Activated CD8-positive, alpha-beta memory T cell treated with anti-CD3 and anti-CD28 coated beads for 1 hour (primary cell): ENCODE measurements at places on chromosomes 12 and 14.
A peak's percentile ranks its signal among the peaks of the same experiment; 100 is the strongest.

GRCh38 chr14:50039734-50040400 is 76.5 kb downstream of the VCPKMT start:
- no peak for DNase-seq

GRCh38 chr14:45270031-45270430 is 17.0 kb upstream of the MIS18BP1 start:
- DNase-seq, result no peak

DNA sequence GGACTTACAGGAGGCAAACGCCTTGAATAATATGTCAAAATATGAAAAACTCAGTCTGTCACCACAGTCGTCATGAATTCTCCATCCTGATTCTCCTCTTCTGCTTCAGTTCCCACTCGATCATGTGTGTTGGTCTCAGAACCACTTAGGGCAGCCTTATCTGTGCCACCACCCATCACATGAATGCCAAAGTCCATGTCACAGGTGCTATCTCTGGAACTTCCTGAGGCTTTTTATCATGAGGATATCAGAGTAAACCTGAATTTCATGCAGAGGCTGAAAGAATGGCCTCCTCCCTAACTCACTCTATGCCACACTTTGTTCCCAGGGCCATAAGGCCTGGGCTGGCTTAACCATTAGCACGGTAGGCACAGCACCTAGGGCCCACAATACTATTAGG is 28.8 kb upstream of the MAP3K9 start:
- DNase-seq, result no peak

DNA sequence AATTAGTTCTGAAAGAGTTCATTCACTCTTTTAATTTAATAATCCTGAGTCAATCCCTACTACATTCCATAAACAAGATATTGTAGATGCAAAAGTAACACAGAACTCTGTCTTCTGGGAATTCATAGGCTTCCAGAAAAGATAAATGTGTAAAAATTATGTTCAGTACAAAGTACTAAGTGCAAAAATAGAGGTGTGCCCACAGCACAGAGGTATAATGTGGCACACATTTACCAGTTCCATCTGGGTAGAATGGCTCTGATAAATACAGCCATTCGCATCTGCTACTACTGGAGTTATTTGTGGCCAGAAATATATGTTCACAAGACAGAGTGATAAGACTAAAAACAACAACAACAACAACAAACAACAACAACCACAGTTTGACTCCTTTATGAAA is 111.6 kb upstream of the PTPRB start:
- DNase-seq, result no peak

DNA sequence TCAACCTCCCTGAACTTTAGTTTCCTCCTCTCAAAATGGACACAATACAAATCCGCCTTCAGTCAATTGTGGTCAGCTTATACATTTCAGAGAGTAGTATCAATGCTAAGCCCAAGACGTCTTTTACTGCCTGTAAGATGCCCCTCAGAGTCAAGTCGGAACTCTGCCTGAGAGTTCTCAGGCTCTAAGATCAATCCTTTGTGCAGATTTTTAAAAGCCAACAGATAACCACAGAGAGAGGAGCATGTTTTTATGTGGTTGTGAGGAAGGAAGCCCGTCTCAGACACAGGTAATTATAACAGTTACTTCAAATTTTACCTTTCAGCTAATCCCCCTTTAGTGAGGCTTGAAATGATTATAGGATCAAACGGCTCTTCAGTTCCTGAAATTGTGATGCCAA is 91.6 kb downstream of the HELB start:
- DNase-seq, result no peak

- DNase-seq, result no peak
Measured at GRCh38 chr12:63508543-63508942, 159.8 kb downstream of the DPY19L2 start.

DNA sequence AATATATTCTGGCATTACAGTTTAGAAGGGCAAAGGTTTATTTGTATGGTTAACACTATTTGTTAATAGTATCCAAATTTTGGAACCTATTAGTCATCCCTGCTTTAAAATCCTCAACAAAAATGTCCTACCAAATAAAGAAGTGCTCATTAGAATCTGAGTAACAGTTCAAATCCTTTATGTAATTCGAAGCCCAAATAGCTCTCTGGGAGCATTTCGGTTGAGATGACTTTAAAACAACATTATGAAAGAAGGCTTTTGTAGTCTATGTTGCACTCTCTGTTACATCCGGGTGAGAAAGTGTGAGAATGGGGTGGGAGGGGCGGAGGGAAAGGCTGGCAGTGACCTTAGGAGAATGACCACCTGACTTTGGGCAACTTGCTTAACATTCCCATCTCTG is 59.7 kb downstream of the SLC38A1 start:
- DNase-seq, result no peak

- no peak for DNase-seq
Measured at GRCh38 chr12:57607958-57608663, 3.1 kb upstream of the ARHGEF25 start.

DNA sequence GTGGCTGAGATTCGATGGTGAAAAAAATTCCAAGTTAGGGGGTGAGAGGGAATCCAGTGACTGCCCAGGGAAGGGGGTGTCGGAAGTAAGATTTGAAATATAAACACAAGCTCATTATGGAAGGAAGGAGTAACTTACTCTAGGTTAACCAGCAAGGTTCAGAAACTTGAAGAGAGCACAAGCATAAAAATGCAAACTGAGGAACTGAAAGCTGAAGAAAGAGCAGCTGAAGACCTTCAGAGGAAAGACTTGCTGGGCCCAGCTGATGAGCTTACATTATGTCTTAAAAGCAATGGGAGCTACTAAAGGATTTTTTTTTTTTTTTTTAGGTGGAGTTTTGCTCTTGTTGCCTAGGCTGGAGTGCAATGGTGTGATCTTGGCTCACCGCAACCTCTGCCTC is 189.7 kb upstream of the GRIN2B start:
- no peak for DNase-seq

DNA sequence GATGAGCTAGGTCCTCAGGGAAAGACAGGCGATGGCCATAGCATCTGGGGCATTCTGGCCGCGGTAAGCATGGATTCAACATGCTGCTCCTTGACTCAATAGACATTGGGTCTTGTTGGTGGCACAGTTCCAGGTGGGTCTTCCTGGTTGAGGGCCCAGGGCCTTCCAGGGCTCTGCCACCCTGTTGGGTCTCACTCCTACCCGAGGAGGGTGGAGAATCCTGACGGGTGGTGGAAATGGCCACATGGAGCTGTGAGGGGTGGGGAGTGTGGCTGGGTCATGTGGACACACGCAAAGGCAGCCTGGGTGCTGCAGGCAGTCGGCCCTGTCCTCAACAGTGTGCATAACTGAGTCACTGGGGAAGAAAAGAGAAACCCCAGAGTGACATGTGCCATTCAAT is 148.1 kb downstream of the KIF26A start:
- DNase-seq, result no peak

DNA sequence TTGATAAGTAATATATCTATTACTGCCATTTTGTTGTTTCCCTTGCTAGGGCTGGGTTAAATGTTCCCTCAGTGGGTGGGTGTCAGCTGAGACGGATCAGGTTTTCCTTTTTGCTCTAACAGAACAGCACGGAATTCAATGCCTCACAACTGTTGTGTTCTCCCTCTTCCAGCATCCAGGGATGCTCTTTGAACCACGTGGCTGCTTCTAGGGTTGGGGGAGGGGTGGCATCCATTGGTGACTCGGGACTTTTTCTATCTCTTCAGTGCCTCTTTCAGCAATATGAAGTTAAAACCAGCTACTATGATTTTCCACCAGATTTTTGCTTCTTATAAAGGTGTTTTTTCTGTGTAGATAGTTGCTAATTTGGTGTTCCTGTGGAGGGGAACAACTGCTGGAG is 884.9 kb upstream of the FOXG1 start:
- no peak for DNase-seq

DNA sequence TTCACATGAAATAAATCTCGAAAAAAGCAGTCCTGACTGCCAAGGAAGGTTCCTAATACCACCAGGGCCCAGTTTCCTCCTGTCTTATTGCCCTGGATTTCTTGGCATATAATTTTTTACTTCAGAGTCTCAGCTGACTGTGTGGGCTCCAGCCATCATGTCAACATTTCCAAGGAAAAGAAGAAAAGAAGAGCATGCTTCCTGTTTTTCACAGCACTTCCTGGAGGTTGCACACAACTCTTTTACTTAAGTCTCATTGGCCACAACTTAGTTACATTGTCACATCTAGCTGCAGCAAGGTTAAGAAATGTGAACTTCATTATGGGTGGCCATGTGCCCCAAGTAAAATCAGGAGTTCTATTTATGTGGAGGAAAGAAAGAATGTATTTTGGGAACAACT is 24.3 kb downstream of the DACT1 start:
- DNase-seq, result no peak

- peak; percentile 46 for DNase-seq
Measured at GRCh38 chr14:101961011-101961721, 3.2 kb upstream of the DYNC1H1 start.
